Stimulated activated CD8-positive, alpha-beta memory T cell treated with anti-CD3 and anti-CD28 coated beads, Interleukin-7, amount 100 ng/mL, for 1 hour (primary cell): ENCODE measurements at places on chromosomes 3 and 15.

- DNase-seq = no peak
Measured at GRCh38 chr3:195866686-195867511, 41.5 kb downstream of the TNK2 start.

DNA sequence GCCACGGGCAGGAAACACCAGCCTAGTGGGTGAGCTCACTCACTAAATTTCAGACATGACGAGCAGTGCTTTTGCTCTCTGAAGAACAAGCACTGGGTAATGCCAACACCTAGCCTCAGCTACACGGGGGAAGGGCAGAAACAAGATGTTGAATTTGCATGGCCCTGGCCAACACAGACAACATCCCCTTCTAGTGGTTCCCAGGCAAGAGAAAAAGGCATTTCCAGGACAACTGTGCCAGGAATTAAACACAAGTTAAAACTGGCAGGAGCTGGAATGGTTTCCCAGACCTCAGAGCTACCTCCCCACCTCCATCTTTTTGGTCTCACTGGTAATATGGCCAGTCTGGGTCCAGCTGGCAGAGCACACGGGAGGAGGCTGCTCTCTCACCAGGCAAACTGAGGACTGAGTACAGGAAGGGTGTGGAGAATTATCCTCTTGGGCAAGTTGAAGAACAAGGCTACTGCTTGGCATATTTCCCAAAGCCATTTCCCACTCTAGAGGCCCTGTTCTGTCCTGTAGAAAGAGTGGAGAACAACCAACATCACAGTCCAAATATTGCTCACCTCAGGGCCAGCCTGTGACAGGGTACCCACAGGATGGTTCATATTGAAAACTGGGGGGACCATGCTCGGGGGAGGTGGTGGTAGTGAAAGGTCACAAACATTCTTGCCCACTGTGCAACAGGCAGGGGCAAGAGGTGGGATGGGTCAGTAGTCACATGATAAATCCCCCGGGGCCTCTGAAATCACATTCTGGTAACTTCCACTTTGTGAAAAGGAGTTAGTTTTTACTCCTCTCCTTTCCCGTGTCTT, 26.5 kb downstream of the TSPAN3 start:
- DNase-seq = no peak

DNA sequence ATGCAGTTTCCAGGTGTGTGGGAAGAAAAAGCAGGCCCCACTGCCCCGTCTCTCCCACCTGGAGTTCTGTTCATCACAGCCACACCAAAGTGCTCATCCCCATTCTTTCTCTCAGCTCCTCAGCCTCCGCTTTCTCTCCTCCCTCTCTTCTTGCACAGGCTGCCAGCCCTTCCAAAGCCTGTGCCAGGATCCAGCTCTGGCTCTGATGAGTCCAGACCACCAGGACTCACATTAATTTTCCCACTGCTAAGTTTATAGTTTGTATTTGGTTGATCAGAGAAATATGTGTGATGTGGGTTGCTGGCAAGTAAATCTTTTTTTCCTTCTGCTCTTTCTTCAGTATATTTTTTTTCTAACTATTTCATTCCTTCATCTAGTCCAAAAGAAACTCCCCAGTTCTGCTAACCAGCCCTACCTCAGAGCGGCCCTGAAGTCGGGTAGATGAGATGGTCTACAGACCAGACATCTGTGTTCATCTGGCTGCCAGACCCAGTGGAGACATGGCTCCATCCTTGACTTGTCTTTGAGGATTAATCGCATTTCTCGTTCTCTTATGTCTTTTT, 49.8 kb downstream of the BOC start:
- no peak for DNase-seq

DNA sequence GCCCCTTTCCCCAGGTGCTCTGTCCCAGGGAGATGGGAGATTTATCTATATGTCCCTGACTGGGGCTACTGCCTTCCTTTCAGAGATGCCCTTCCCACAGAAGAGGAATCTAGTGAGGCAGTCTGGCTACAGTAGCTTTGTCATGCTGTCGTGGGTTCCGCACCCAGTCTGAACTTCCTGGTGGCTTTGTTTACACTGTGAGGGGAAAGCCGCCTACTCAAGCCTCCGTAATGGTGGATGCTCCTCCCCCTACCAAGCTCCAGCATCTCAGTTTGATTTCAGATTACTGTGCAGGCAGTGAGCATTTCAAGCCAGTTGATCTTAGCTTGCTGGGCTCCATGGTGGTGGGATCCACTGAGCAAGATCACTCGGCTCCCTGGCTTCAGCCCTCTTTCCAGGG, 35.4 kb upstream of the SLC7A14 start:
- no peak for DNase-seq

GRCh38 chr3:79086514-79086913, 681.3 kb downstream of the ROBO1 start:
- no peak for DNase-seq

- no peak for DNase-seq
Measured at GRCh38 chr15:42461261-42461660, 29.7 kb downstream of the ZNF106 start.

- DNase-seq = no peak
Measured at GRCh38 chr3:141469720-141470119, 17.1 kb upstream of the RASA2 start.

DNA sequence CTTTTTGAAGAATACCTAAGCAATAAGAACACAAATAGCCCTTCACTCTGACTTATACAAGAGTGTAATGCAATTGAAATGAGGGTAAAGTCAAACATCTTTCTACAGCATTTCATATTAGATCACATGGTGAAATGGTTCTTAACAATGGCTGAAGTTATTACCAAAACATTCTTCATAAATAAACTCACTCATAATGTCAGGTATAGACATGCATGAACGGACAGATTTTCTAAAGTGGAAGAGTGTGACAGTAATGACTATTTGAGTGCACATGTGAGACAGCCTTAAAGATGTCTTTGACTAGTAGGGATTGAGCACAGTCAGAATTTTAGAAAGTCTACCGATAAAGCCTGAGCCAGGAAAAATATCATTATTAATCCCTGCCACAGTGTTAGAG, 471.0 kb downstream of the ZPLD1 start:
- DNase-seq = no peak

- DNase-seq = no peak
Measured at GRCh38 chr3:179580992-179581391, 18.3 kb downstream of the ACTL6A start.

DNA sequence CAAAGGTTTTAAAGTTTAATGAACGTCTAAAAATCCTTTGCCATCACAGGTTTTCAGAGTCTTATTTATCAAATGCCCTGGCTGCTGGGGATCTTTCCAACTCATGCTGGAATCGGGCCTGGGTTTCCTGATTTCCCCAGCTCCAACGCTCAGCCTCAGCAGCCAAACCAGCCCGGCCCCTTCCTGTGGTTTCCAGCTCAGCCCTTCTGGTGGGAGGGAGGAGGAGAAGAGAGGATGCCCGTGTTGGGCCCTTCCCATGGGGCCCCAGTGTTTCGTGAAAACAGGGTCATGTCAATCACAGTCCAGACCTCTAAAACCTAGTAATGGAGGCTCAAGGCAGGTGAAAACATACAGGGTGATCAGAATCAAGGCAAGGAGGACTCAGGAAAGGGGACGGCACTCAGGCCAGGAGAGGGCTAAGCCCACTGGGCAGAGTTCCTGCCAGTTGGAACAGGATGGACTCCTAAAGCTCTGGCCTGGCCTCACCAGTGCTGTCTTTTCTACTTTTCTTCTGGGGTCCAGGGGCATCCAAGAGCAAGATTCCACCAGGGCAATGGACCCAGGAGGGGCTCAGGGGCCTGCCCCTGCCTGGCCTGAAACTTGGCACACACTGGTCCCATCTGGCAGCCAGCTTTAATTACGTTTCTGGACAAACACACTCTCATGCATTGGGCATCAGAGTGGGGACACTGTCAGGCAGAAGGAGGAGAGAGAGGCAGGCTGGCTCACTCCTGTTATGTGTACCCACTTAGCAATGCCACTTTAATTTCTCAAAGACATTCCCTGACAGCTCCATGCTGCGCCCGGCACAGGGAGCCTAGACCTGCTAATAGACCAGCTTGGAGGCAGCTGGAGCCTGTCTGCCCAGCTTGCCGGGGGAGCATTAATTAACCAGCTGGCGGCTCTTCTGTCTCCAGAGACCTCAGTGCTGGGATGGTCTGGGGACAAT, 194.6 kb downstream of the FAM43A start:
- no peak for DNase-seq

DNA sequence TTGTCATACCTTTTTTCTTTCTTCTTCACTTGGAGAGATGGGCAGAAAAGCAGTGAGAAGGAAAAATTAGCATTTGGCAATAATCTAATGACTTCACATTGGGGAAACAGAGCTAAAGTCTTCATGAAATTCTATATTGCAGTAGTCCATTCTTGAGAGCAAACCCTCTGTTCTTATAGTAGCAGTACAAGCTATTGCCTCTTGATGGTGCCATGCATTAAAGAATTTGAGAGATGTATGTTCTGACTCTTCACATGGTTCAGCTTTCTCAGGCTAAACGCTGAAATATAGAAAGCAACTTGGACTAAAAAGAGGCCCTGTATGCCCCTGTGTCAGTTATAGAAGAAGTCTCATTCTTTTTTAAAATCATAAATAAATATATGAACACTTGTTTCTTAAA, 36.0 kb downstream of the PHLDB2 start:
- no peak for DNase-seq

DNA sequence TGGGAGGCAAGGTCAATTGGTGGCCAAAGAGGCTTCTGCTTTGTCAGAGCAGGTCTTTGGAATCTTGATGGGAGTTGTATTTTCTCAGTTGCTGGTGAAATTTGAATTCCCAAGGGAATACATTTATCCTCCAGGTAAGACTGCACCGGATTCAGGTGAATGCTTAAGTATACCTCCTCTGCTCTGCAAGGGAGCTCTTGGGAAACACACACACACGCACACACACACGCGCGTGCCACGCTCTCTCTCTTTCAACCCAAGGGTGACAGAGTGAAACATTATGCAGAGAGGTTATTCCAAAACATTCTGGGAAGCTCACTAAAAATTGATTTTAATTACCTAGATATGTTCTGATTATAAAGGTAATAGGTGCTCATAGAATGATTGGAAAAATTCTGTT, 33.7 kb downstream of the ST6GAL1 start:
- DNase-seq = no peak

DNA sequence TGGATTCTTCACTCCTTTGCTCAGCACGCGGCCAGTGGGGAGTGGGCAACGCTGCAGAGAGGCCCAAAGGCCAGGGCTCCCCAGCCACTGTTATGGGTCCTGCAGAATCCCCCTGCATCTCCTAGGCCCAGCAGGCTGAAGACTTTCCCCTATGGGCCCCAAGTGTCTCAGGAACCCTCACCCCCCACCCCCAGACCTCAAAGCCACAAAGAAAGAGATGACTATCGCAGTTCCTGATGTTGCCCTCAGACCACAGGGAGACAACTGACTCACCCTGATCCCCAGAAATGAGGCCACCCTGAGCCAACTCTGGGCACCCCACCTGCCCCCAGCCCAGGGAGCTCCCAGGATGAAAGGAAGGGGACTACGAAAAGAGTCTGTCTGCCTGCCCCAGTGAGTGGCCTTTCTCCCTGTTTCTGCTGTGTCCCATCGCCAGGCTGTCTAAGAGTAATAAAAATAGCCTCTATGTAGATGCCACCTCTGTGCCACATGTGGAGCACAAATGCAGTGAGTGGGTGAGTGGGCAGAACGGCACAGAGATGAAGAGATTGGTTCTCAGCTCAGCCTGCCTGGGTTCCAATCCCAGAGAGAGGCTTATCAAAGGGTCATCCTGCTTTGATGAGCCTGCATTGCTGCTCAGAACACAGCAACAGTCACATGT, 283.0 kb downstream of the UACA start:
- DNase-seq = peak; percentile 31

DNA sequence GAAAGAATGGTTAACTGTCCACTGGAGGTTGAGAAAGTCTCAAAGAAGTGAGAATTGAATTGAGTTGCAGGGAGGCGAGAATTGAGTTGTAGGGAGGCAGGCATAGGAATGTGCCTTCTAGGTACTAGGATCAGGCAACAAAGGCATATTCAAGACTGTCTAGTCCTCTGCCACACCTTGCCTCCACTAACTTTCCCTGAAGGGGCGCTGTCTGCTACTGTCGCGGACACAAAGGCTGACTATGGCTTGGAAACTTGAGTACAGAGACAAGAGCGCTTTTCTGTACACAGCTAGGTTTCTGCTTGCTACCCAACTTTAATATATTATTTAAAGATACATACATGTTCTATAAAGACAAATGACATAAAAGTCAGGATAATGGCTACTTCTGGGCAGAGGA, 10.4 kb upstream of the FBXL22 start:
- no peak for DNase-seq

GRCh38 chr3:125129512-125129997, 73.8 kb upstream of the HEG1 start:
- no peak for DNase-seq

- DNase-seq = no peak
Measured at GRCh38 chr3:71160785-71161546, 422.6 kb downstream of the FOXP1 start.

DNA sequence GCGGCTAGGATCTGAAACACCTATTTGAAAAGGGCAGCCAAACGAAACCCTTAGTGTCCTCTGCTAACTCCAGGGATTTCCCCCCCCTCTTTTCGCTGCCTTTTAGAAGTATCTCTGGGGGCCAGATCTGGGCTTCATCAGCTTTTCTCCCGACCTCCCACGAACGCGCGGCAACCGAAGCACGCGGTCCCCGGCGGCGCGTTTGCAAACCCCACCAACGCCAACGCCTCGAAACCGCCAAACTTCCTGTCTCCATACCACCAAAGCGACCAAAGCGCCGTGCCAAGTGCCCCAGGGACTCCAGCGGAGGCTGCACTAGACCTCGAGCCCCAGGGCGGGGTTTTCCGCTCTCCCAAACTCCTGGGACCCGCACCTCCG, 155.8 kb upstream of the FRMD4B start:
- no peak for DNase-seq

- peak; percentile 45 for DNase-seq
Measured at GRCh38 chr3:52056521-52056967, at the start of gene DUSP7. Gene DUSP7 (minus strand): TSS chr3:52056571. CDS start chr3:52056366, 205 bp downstream.

DNA sequence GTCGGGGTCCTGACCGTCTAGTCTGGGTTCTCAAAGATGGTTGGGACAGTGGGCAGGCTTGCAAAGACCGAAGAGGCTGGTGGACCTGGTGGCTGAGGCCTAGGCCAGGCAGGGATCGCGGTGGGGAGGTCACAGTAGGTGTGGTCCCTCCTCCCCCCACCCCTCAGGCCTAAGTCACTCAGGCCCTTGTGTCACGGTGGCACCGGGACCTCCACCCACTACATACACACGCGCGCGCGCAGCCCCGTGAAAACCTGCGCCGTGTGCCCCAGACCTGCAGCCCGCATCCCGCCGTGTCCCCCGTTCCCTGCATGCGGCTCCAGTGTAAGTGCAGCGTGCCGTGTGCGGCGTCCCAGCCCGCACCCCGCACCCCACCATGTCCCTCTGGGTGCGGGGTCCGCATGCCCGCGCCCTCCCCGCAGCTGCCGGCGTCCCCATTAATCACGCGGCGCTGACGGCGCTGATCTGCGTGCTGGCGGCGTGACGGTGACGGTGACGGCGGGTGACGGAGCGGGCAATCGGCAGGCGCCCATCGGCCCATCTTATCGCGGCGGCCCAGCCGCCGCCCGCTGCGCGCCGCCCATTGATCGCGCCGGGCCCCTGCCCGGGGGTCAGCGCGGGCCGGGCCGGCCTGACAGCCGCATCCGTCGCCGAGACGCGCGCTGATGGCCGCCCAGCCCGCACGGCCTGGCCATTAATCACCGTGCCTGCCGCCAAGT, 24.4 kb downstream of the SEC61A1 start:
- DNase-seq = no peak
